ENCODE measurements at places on chromosomes 4 and X.

- DNase-seq: peak; percentile 24
These were observed 2399.8 kb upstream of the TENM3 start for GRCh38 chr4:179843370-179843769.

DNA sequence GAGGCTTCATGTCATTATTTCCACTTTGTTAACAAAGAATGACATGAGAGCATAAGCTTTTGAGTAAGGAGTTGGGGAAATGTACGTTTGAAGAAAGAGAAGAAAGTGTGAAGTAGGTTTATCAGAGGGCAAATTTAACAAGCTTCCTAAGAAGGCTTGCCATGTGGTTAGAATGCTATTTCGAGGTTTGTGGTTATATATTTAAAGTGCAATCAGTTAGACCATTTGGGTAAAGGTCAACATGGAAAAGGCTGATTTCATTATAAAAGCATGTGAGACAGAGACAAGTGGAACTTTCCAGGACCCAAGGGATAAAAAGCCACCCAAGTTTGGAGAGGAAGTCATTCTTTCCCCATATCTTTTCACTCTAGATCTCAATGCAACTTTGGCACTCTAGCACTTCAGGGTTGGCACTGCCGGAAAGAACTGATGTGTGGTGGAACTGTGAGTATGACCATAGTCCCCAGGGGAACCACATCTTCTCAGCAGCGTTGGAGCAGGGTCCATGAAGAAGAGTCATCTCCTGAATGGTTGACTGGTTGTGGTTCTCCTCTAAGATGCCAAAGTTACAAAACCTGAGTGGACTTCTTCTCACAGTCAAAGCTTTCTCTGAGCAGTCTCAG is 529.9 kb downstream of the MID1IP1 start:
- DNase-seq: no peak

GRCh38 chr4:148067301-148067916 is 335.5 kb downstream of the ARHGAP10 start:
- no peak for DNase-seq

GRCh38 chr4:110306303-110306702 is 107.9 kb upstream of the ELOVL6 start:
- no peak for DNase-seq

- no peak for DNase-seq
These were observed 69.9 kb downstream of the SEL1L3 start for GRCh38 chr4:25792876-25793275.

DNA sequence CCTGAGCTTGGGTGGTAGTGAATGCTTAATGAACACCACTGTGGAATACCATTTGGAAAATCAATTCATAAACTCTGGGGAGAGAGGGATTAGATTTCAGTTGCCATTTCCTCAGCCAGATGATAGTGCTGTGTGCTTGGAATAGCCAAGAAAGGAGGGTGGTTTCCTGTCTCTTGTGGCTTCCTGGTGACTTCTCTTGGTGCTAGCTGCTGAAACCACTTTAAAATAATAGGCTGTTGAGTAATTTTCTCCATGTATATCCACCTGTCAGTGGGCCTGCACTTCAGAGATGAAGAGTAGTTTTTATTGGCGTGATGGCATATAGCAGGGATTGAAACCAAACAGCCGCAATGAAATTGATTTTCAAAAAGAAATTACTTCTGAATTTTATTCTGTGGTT is 11.8 kb downstream of the EDA start:
- no peak for DNase-seq

All from Caki2 (cell line).